Esophagus squamous epithelium (tissue), 5 donors: ENCODE measurements at places on chromosomes 12 and 14.

DNA sequence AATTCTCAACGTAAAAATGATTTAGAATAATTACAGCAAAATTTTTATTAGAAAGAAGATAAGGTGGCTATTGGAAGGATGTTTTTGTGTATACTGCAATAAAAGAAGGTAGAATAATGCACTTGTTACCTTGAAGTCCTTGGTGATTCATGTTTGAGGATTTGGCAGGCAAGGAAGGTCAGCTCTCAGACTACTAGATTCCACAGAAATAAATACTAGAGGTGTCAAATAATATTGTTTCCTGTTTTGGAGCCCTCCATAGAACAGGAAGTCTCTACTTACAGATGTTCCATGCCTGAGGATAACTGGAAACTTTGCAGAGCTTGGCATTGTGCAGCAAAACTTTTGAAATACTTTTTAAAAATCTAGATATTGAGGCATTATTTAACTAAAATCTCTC is 284.3 kb upstream of the SYT1 start:
- no peak for DNase-seq

GRCh38 chr12:64387197-64387816 is 3.3 kb downstream of the C12orf56 start:
- no peak for DNase-seq

DNA sequence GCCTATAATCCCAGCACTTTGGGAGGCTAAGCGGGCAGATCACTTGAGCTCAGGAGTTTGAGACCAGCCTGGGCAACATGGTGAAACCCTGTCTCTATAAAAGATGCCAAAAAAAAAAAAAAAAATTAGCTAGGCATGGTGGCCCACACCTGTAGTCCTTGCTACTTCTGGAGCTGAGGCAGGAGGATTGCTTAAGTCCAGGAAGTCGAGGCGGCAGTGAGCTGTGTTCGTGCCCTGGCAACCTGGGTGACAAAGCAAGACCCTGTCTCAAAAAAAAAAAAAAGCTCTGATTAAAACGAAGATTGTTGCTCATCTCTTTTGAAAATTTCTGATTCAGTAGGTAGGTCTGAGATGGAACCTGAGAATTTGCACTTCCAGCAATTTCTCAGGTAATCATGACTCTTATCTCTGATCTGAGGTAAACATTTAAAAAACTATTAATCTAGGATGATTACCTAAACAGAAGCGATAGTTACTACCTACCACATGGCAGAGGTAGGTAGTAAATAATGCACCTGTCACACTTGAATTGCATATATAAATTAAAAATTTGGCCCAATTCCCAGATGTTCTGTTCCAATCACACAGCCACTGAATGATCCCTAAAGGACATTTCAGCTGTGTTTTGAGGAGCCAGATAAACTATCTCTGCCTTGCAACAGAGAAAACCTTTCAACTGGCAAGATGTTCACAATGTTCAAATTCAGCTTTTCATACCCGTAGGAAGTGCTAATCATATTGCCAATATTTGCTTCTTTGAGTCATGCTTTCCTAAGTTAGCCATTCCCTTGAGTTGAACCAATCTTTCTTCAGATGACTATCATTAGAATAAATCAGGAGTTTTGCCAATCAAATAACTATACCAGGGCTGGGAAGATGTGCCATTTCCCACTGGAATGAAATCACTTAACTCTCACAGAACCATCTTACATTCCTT is 4.2 kb upstream of the TEP1 start:
- DNase-seq: no peak

DNA sequence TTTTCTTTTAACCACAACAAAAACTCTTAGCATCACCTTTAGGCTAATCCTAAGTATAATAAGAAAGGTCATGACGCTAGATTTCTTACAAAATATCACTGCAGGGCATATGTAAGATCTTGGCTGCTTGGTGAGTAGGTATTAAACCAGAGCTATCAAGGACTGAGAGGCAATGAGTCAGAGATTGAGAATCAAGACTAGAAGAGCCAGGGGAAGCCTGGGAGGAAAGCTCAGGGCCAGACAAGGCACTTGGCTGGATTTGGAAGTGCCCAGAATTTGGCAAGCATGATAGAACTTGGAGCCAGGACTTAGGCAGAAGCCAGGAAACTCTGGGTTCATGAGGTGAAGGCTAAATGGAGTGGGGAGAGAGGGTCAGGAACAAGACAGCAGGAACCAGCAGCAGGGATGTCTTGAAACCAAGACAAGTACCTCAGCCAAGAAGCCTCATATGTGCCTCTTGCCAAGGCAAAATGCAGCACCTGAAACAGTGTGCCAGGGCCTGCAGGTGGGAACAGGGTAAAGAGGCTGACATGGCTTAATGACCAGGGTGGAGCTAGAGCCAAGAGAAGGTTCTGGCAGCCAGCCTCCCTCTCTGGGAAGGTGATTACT is 49.9 kb downstream of the PTHLH start:
- DNase-seq: no peak

DNA sequence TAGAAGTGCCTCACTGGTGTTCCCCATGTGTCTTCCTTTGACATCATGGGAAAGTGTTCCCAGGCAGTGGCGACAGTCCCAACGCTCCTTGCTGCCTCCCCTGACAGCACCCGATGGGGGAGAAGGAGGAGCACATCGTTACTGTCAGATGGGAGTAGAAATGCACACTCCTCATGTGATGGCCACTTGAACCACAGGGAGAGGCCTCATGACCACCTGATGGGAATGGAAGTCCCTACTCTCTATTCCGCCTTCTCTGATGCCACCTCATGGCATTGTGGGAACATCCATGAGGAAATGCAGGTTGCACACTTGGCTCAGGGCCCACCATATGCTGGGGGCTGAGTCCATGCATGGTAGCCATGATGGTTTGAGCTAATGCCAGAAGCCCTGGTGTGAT is 14.3 kb upstream of the CORO1C start:
- no peak for DNase-seq

DNA sequence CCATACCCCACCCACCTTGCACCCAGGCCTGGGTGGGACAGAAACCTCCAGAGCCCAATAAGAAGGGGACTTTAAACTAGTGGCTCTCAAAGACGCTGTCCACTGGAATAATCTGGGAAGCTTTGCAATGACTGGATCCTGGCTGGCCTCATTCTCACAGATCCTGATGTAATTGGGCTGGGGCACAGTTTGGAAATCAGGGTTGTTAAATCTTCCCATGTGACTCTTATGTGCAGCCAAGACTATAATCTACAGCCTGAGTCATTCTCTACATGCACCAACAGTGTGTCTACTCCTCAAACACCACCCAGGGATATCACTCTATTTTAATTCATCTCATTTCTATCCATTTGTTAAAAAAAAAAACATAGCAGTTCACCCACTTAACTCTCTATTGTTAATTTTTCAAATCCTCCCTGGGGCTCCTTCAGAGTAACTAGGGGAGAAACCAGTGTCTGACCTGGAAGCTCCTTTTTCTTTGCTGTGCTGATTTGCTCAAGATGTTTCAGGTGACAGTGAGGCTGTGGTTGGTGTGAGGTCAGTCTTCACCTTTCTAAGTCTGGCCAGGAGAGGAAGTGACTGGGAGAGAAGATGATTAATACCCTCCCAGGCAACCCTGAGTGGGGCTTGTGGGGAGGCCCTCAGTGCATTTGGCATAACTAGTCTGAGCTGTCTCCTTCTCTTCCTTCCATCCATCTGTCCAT is 211.6 kb upstream of the SFSWAP start:
- DNase-seq: no peak

DNA sequence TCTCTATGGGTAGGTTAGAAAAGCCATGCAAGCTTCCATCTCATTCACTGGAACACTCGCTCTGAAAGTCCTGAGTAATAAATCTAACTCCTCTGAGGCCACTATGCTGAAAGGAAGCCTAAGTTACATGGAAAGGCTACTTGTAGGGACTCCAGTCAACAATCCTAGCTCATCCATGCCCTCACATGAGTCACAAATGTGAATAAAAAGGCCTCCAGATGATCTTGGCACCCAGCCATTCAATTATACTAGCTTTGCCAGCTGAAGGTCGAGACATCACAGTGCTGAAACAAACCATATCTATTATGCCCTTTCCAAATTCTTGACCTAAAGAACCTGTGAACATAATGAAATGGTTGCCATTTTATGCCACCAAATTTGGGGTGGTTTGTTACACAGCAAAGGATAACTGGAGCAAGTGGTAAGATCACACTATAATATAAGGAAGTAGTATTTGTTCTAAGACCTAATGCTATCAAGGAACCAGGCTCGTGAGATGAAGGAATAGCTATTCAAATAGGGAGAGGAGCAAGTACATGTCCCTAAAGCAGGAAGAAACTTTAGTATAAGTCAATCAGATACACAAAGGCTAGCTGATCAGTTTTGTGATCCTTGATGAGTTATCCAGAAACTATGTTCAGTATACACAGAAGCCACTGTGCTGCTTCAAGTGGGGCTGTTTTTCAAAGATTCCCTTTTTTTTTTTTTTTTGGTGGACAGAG is 142.1 kb downstream of the MED13L start:
- no peak for DNase-seq

DNA sequence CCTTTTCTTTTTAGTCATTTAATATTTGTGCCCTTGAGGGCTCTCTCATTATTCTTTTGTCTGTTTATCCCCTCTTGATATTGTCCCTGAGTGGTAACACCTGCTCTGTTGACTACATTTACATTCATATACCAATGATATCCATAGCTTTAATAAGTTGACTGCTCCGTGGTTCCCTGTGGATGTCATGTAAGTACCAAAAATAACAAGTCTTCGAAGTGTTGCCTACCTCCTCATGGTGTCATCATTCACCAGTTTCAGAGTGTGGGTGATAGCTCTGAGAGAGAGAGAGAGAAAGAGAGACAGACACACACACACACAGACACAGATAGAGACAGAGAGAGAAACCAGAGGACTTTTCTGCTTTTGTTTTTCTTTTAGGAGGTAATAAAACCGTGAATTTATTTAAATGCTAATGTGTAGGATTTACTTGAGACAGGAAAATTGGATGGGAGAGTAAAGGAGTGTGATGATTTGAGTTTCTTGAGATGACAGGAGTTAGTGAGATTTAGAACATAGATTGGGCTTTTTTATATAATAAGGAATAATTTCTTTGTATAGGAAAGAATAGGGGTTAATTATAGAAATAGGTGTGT is 52.2 kb downstream of the PAPOLA start:
- DNase-seq: no peak

GRCh38 chr14:44309331-44309730 is 197.8 kb downstream of the FSCB start:
- DNase-seq: no peak

- DNase-seq: no peak
Measured at GRCh38 chr14:65222440-65222858, 120.1 kb upstream of the MAX start.

DNA sequence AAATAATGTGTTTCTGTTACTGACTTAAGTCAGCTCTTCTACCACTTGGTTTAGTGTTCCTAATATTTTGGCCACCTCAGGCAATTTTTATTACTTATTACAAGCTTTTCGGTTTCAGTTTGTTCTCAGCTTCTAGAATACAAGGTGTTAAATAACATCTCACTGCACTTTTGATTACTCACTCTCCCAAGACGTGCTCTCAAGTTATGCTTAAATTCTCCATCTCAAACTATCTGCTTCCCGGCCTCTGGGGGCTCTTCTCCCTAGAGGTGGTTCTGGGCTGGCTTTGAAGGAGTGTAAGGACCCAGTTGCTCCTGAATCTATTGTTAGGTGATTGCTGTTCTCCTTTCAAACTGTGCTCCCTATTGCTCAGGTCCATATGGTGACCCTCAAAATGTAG is 193.9 kb upstream of the DDHD1 start:
- no peak for DNase-seq

DNA sequence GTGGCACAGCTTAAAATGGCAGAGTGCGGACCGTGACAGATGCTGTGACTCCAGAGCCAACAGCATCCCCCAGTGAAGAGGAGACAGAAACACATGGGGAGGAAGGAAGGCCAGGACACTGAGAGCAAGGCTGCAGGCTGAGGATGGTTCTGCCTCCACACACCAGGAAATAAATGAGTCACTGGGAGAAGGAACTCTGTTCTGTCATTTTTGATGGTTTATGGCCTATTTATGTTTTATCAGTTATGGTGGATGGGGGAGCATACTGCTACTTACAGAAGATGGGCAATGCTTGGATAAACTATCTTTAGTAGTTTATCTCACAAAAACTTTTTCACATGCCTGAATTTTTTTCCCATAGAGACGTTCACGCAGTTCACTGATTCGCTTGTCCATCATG is 33.8 kb downstream of the ZFYVE21 start:
- DNase-seq: no peak

- no peak for DNase-seq
Measured at GRCh38 chr12:48901278-48901677, 24.0 kb downstream of the FKBP11 start.

- no peak for DNase-seq
Measured at GRCh38 chr12:86608638-86609037, 352.4 kb upstream of the MGAT4C start.

DNA sequence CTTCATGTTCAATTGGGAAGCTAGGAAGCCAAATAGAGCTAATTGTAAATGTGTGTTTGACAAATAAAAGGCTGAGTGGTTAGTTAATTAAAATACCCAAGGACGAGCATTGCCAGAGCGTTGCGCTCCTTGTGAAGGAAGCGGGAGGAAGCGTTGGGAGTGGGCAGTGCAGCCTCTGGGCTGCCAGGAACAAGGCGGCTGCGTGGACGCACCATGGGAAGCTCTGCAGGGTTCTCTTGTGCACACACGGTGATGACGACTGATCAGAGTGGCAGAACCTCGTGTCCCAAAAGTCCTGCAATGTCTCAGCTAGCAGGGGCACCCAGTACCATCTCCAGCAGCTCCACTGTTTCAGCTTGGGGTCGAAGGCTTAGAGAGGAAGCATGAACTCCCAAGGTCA is 546.6 kb upstream of the TMEM132C start:
- no peak for DNase-seq

- no peak for DNase-seq
Measured at GRCh38 chr14:22448035-22448904, 140.8 kb downstream of the DAD1 start.
